ENCODE measurements at places on chromosomes 3 and 15. TPM values are rescaled to one million over a fixed set of nuclear protein-coding genes. Genes with fewer than 3 reads are reported as not detected.

The ANKRD63 gene
- total RNA-seq = not detected

The P2RY1 gene
- total RNA-seq = 1.9 TPM

The C3orf80 gene
- total RNA-seq = 0.11 TPM

The GPR87 gene
- 1.3 TPM for total RNA-seq

The ALG3 gene
- 35.8 TPM for total RNA-seq

- peak; percentile 25 for DNase-seq
Observed at GRCh38 chr15:50358845-50359244, 3.8 kb upstream of the GABPB1 start.

DNA sequence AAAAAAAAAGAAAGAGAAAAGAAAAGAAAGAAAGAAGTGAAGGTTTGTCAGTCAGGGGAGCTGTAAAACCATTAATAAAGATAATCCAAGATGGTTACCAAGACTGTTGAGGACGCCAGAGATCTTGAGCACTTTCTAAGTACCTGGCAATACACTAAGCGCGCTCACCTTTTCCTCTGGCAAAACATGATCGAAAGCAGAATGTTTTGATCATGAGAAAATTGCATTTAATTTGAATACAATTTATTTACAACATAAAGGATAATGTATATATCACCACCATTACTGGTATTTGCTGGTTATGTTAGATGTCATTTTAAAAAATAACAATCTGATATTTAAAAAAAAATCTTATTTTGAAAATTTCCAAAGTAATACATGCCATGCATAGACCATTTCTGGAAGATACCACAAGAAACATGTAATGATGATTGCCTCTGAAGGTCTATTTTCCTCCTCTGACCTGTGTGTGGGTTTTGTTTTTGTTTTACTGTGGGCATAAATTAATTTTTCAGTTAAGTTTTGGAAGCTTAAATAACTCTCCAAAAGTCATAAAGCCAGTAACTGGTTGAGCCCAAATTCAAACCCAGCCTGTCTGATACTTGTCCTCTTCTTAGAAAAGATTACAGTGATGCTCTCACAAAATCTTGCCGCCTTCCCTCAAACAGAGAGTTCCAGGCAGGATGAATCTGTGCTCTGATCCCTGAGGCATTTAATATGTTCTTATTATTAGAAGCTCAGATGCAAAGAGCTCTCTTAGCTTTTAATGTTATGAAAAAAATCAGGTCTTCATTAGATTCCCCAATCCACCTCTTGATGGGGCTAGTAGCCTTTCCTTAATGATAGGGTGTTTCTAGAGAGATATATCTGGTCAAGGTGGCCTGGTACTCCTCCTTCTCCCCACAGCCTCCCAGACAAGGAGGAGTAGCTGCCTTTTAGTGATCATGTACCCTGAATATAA, 2.0 kb downstream of the B2M start:
- no peak for DNase-seq

GRCh38 chr3:186671051-186671450, 5.2 kb downstream of the HRG start:
- DNase-seq = no peak

DNA sequence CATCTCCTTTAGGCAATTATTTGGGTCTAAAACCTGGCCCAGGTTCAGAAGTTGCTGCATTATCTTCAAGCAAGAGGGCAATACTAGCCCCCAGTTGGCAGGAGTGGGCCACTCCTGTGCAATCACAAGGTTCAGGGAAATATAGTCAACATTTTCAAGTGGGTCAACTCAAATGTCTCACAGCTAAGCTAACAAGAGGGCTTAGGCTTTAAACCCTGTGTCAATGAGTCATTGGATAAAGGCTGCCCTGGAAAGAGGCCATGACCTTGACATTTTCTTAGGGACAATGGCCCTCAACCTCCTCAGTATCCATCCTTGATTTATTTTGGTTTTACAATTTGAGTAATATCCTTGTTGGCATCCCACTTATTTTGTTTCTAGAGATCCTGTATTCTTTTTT, 73.5 kb upstream of the DCP1A start:
- DNase-seq = no peak

- no peak for DNase-seq
Observed at GRCh38 chr15:83673385-83673784, 19.5 kb downstream of the ADAMTSL3 start.

Measured in activated naive CD4-positive, alpha-beta T cell treated with anti-CD3 and anti-CD28 coated beads, Interleukin-2, amount 50 U/mL, for 72 hours (primary cell).